ENCODE measurements at places on chromosomes 2 and 18. TPM values are rescaled to one million over a fixed set of nuclear protein-coding genes. Genes with fewer than 3 reads are reported as not detected.

- DNase-seq = no peak
Observed at GRCh38 chr18:8217051-8217564, 392.1 kb upstream of the RAB12 start.

DNA sequence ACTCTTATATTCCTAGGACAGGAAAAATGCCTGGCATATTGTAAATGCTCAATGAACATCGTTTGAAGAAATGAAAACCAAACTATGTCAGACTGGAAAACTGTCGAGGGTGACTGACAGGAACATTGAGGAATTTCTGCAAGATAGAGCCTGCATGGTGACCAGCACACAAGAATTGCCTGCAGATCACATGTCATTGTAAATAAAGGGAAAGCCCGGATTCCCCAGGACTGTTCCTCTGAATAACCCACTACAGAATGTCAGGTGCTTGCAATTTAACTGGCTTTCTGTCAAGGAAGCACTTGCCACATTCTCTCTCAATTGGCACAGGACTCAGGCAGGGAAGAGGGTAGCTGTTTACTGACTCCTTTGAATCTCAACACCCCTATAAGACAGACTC, 129.0 kb upstream of the REG3G start:
- no peak for DNase-seq

DNA sequence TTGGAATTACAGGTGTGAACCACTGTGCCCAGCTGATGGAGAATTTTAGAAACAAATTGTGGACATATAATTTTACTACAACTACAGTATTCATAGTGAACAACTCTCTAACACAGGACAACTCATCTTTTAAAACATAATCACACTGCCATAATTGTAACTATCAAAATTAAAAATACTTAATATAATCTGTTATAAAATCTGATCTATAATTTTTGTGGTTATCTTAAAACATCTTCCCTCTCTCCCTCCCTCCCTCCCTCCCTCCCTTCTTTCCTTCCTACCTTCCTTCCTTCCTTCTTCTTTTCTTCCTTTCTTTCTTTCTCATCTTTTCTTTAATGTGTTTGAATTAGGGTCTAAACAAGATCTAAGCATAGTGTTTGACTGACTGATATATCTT, 577.7 kb downstream of the CNTNAP5 start:
- DNase-seq = no peak

Gene C18orf63
- not detected for total RNA-seq

DNA sequence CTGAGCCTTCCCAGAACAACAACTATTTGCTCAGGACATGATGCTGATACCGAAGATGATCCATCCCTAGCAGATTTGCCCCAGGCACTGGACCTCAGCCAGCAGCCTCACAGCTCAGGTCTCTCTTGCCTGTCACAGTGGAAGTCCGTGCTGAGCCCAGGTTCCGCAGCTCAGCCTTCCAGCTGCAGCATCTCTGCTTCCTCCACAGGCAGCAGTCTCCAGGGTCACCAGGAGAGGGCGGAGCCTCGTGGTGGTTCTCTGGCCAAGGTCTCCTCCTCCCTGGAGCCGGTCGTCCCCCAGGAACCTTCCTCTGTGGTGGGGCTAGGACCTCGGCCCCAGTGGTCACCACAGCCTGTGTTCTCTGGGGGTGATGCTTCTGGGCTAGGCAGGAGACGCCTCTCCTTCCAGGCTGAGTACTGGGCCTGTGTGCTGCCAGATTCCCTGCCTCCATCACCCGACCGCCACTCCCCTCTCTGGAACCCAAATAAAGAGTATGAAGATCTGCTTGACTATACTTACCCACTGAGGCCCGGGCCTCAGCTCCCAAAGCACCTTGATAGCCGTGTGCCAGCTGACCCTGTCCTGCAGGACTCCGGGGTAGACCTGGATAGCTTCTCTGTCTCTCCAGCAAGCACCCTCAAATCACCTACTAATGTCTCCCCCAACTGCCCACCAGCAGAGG, 15.4 kb downstream of the CEP68 start:
- DNase-seq = no peak

Gene OTOS
- not detected for total RNA-seq
